Neural progenitor cell (in vitro differentiated cells): ENCODE measurements at places on chromosomes 1 and 21. TPM values are rescaled to one million over a fixed set of nuclear protein-coding genes. Genes with fewer than 3 reads are reported as not detected.
A peak's percentile ranks its signal among the peaks of the same experiment; 100 is the strongest.

Gene OPTC
- 0.50 TPM in 1 of 2 replicates, not detected in the other for total RNA-seq

GRCh38 chr1:76153841-76154205 is 79.3 kb downstream of the ST6GALNAC3 start:
- peaks cover 8% of the 10 kb centered on the region for H3K4me1 ChIP-seq
- H3K4me3 ChIP-seq: no peak overlapping the region
- peak; percentile 22 for DNase-seq
- no peaks in the 10 kb centered on the region for H3K36me3 ChIP-seq

Gene ENTREP3
- 4.8 and 14.9 TPM in 2 replicates for total RNA-seq

- peaks cover 13% of the 10 kb centered on the region for H3K4me1 ChIP-seq
- H3K27ac ChIP-seq: no peak overlapping the region
- H3K36me3 ChIP-seq: no peaks in the 10 kb centered on the region
- DNase-seq: peak; percentile 18
Observed at GRCh38 chr1:6580593-6581409, 1.0 kb downstream of the ZBTB48 start.

DNA sequence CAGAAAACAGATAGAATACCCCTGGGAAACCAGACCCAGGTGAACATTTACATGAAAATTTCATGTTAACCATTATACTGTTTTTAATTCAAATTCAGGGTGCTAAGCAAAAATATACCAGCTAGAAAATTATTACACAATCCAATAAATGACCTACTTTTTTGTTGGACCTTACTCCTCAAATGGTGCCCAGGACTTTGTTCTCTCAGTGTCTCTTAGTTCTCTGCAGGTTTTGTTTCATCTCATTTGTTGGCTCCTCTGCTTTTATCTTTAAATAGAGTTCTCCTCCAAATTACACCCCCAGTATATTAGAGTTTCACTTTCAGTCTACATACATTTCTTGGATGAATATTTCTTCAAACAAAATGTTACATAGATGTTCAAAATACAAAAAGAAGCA is 314.8 kb downstream of the TPR start:
- DNase-seq: no peak
- H3K36me3 ChIP-seq: no peaks in the 10 kb centered on the region
- no peak overlapping the region for H3K27ac ChIP-seq
- H3K4me1 ChIP-seq: no peaks in the 10 kb centered on the region

DNA sequence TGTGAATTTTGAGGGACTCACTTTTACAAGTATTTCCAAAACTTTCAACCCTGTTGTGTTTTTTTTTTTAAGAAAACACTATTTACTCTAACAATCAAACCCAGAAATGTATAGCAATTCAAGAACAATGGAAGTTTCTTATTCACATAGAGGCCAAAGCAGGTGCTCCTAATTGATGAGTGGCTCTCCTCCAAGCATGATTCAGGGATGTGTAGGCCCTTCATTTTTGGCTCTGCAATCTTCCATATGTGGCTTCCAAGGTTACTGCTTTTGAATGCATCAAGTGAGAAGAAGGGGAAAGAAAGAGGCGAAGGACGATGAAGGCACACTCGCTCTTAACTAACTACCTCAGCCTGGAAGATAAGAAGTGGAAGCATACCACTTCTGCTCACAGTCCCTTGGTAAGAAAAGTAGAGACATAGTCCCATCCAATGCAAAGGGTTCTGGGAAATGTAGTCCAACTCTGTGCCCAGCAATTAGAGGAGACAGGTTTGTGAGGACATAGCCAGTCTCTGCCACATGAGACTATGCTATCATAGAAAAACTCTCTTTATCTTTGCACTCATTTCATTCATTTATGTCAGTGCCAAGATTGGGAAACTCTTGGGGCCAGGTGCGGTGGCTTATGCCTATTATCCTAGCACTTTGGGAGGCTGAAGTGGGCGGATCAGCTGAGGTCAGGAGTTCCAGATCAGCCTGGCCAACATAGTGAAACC is 46.0 kb downstream of the OPTC start:
- no peaks in the 10 kb centered on the region for H3K27me3 ChIP-seq
- no peak for DNase-seq

DNA sequence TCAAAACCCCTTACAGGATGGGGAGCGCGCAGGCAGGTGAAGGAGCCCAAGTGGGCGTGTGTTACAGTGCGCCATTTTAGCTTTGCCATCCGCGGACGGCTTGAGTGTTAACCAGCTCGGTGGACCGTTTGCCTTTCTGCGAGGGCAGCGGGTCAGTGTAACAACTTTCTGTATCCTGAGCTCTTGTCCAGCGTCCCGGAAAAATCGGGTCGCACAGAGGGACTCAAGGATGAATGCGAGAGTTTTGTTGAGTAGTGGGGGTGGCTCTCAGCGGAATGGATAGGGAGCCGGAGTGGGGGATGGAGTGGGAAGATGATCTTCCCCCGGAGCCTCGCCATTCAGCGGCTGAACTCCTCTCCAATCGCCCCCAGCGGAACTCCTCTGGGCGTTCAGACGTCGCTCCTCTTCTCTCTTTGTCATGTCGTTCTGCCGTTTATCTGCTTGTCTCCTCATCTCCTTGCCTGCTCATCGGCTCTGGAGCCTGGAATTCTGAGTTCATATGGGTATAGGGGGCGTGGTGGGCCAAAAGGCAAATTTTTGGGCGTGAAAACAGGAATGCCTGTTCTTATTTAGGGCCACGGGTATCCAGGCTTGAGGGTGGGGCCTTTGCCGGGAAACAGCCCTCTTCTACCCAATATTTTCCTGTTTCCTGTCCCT is 295.4 kb downstream of the CTH start:
- H3K27me3 ChIP-seq: peaks cover 4% of the 10 kb centered on the region
- H3K4me3 ChIP-seq: peak overlapping the region; percentile 51
- peak; percentile 69 for DNase-seq
- peaks cover 7% of the 10 kb centered on the region for H3K4me1 ChIP-seq
- H3K36me3 ChIP-seq: no peaks in the 10 kb centered on the region

- H3K36me3 ChIP-seq: no peaks in the 10 kb centered on the region
- H3K4me3 ChIP-seq: no peak overlapping the region
- H3K27ac ChIP-seq: no peak overlapping the region
- no peak for DNase-seq
Observed at GRCh38 chr1:234488054-234489006, 9.4 kb upstream of the TARBP1 start.

Gene CD84
- total RNA-seq: not detected in 2 replicates

- H3K4me1 ChIP-seq: peaks cover 4% of the 10 kb centered on the region
- no peaks in the 10 kb centered on the region for H3K27me3 ChIP-seq
- H3K27ac ChIP-seq: no peak overlapping the region
- no peak overlapping the region for H3K4me3 ChIP-seq
Observed at GRCh38 chr1:212467843-212468482, 35.2 kb downstream of the NENF start.

GRCh38 chr1:153777648-153778047 is 2.4 kb downstream of the SLC27A3 start:
- DNase-seq: no peak
- H3K27ac ChIP-seq: no peak overlapping the region
- H3K27me3 ChIP-seq: peaks cover 6% of the 10 kb centered on the region
- H3K36me3 ChIP-seq: no peaks in the 10 kb centered on the region
- peaks cover 10% of the 10 kb centered on the region for H3K4me1 ChIP-seq
- no peak overlapping the region for H3K4me3 ChIP-seq

Gene MX2
- total RNA-seq: 2.2 and 3.3 TPM in 2 replicates

GRCh38 chr1:42639116-42639515 is 19.1 kb upstream of the PPIH start:
- no peak for DNase-seq
- H3K36me3 ChIP-seq: no peaks in the 10 kb centered on the region
- H3K4me3 ChIP-seq: no peak overlapping the region
- H3K27ac ChIP-seq: no peak overlapping the region

Gene EDARADD
- 1.4 and 1.7 TPM in 2 replicates for total RNA-seq

Gene CD101
- 0.28 and 0.41 TPM in 2 replicates for total RNA-seq

Gene HES4
- 7.6 and 35.7 TPM in 2 replicates for total RNA-seq

GRCh38 chr1:52321061-52321460 is 44.9 kb downstream of the CC2D1B start:
- H3K4me1 ChIP-seq: no peaks in the 10 kb centered on the region
- DNase-seq: no peak
- no peaks in the 10 kb centered on the region for H3K27me3 ChIP-seq
- no peaks in the 10 kb centered on the region for H3K36me3 ChIP-seq
- H3K4me3 ChIP-seq: no peak overlapping the region

- no peak for DNase-seq
- no peaks in the 10 kb centered on the region for H3K27me3 ChIP-seq
- H3K27ac ChIP-seq: no peak overlapping the region
- H3K36me3 ChIP-seq: no peaks in the 10 kb centered on the region
- H3K4me1 ChIP-seq: no peaks in the 10 kb centered on the region
Observed at GRCh38 chr21:46220275-46220810, 8.2 kb downstream of the LSS start.

Gene MIXL1
- 0.31 TPM in 1 of 2 replicates, not detected in the other for total RNA-seq

Gene SLC30A2
- total RNA-seq: not detected in 2 replicates

- DNase-seq: no peak
- H3K27ac ChIP-seq: no peak overlapping the region
- no peaks in the 10 kb centered on the region for H3K4me1 ChIP-seq
- H3K4me3 ChIP-seq: no peak overlapping the region
- H3K27me3 ChIP-seq: no peaks in the 10 kb centered on the region
Observed at GRCh38 chr1:25112400-25112799, 119.9 kb downstream of the SYF2 start.

Gene RGS16
- total RNA-seq: 12.5 and 16.4 TPM in 2 replicates

DNA sequence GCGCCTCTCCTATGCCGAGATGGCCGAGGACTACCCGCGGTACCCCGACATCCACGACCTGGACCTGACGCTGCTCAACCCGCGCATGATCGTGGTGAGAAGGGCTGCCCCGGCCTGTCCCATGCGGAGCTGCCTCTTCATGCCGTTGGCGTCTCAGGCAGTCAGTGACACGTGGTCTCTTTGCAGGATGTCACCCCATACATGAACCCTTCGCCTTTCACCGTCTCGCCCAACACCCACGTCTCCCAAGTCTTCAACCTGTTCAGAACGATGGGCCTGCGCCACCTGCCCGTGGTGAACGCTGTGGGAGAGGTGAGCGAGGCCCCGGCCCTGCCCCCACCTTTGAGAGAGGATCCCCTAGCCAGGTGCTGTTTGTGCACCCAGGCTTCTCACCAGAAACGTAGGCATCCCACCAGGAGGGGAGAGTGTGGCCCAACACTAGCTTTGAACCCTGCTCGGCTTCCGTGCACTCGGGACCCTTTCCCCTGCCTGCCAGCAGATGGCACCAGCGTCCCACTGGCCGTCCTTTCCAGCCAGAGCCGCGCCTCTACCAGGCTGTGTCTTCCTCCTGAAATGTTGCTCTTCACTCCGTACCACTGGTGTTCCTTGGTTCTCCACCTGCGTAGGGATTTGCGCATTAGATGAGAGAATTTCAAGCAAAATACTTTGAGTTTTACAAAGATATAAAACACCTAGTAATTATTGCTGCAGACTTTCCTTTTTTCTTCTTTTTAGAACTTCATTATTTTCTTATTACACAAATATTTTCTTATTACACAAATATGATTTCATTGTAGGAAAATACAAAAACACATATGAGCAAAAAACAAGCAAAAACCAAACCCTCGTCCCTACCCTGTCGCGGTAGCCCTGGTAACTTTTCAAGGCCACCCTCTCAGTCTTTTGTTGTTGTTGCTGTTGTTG is 9.0 kb downstream of the NPPA start:
- H3K4me3 ChIP-seq: no peak overlapping the region
- peak; percentile 73 for DNase-seq

Gene SPATA21
- total RNA-seq: not detected in 2 replicates

- DNase-seq: no peak
- no peak overlapping the region for H3K4me3 ChIP-seq
- no peak overlapping the region for H3K27ac ChIP-seq
- H3K27me3 ChIP-seq: no peaks in the 10 kb centered on the region
- no peaks in the 10 kb centered on the region for H3K36me3 ChIP-seq
Observed at GRCh38 chr1:73637264-73637663, 560.7 kb downstream of the LRRIQ3 start.

Gene PPFIA4
- total RNA-seq: 21.5 and 23.5 TPM in 2 replicates

DNA sequence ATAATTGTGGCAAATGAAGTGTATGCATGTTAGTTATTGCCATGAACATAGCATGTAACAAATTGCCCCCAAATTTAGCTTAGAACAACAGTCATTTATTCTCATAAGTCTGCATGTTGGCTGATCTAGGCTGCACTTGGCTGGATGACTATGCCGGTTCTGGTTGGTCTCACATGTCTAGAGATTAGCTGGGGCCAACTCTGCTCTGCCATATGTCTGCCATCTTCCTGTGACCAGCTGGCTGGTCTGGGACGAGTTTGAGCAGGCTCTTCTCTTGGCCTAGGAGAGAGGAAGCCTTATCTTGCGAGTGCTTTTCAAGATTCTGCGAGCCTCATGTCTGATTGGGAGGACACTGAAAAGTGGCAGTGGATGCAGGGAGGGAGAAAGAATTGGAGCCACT is 198.3 kb upstream of the FAM78B start:
- no peaks in the 10 kb centered on the region for H3K27me3 ChIP-seq
- no peaks in the 10 kb centered on the region for H3K4me1 ChIP-seq
- H3K27ac ChIP-seq: no peak overlapping the region

- no peaks in the 10 kb centered on the region for H3K36me3 ChIP-seq
- no peaks in the 10 kb centered on the region for H3K4me1 ChIP-seq
- no peak overlapping the region for H3K4me3 ChIP-seq
Observed at GRCh38 chr1:99490031-99490430, 155.9 kb upstream of the PALMD start.

GRCh38 chr1:209600541-209600940 is 17.0 kb downstream of the CAMK1G start:
- H3K27ac ChIP-seq: no peak overlapping the region
- H3K27me3 ChIP-seq: no peaks in the 10 kb centered on the region
- peaks cover 7% of the 10 kb centered on the region for H3K4me1 ChIP-seq
- H3K4me3 ChIP-seq: no peak overlapping the region
- no peaks in the 10 kb centered on the region for H3K36me3 ChIP-seq

Gene SFN
- 0.21 and 0.99 TPM in 2 replicates for total RNA-seq

- H3K4me1 ChIP-seq: no peaks in the 10 kb centered on the region
- no peak overlapping the region for H3K27ac ChIP-seq
- no peaks in the 10 kb centered on the region for H3K36me3 ChIP-seq
Observed at GRCh38 chr21:35573472-35574374, 486.6 kb downstream of the SETD4 start.

DNA sequence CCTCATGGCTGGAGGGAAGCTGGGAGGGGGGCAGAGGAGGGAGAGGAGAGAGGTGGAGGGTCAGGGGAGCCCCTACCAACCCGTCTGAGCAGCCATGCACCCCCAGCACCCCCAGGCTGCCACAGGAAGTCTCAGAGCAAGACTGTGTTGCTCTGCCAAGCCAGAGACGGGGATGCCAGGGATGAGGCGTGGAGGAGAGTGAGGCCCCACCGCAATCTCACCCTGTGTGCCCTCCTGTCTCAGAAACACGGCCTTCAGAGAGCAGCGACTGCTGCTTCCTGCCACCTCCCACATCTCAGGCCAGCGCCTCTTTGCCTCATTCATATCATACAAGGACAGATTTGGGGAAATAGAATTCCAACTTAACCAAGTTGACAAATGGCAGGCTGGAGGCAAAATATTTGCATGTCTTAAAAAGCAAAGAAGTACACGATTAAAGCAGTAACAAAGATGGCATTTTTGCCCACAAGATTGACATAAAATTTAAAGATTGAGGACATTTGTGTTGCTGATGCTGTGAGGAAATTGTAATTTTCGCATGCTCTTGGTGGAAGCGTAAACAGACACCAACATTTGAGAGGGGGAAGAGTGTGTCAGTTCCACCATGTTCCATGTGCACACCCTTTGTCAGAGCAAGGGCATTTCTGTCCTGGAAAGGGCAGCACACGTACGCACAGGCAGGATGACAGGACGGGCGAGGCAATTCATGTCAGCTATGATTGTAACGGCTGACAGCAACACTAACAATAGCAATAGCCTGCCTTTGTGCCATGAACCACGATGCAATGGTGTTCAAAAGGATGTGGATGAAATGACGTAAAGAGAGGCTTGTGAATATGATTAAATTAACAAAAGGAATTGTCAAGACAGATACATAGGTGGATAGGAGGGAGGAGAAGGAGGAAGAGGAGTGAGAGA is 59.0 kb upstream of the BACE2 start:
- no peak overlapping the region for H3K4me3 ChIP-seq
- H3K36me3 ChIP-seq: no peaks in the 10 kb centered on the region
- no peak overlapping the region for H3K27ac ChIP-seq
- no peak for DNase-seq
